ENCODE measurements at places on chromosomes 12 and 14.

DNA sequence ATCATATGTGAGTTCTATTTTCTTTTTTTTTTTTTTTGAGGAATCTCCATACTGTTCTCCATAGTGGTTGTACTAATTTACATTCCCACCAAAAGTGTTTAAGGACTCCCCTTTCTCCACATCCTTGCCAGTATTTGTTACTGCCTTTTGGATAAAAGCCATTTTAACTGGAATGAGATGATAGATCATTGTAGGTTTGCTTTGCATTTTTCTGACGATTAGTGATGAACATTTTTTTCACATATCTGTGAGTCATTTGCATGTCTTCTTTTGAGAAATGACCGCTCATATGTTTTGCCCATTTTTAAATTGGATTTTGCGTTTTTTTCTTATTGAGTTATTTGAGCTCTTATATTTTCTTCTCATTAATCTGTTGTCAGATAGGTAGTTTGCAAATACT, 394.8 kb downstream of the LRFN5 start:
- H3K27me3 ChIP-seq: no peaks in the 10 kb centered on the region

GRCh38 chr12:111893287-111893686, 51.3 kb downstream of the MAPKAPK5 start:
- no peaks in the 10 kb centered on the region for H3K27me3 ChIP-seq
- no peaks in the 10 kb centered on the region for H3K4me1 ChIP-seq
- H3K36me3 ChIP-seq: peaks cover 6% of the 10 kb centered on the region
- H3K27ac ChIP-seq: no peak overlapping the region

DNA sequence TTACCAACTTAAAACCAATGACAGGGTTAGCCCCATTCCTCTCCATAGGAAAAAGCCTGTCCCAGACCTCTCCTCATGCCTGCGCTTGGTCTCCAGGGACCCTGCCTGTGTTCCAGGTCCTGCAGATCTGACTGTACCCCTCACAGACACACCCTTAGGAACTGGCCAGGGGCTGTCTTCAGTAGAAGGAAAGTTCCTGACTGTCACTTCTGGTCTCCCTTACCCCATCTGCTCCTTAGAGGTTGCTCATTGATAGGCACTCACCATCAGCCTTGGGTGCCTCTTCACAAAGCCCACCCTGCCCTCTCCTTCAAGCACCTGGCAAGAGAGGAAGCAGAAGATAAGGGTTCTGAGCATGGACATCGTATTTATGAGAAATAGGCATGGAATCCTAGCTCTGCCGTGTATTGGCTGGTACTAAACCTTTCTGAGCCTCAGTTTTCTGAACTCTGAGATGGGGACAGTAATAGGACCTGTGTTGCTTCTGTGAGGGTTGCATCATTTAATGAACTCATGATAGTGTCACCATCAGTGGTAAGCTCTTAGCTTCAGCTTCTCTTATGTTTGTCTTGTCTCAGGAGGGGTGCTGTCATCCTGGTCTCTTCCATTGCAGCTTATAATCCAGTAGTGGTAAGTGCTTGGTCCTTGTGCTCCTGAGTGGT, 7.5 kb downstream of the DHRS2 start:
- H3K4me3 ChIP-seq: no peak overlapping the region
- H3K36me3 ChIP-seq: no peaks in the 10 kb centered on the region
- no peaks in the 10 kb centered on the region for H3K27me3 ChIP-seq
- no peak for DNase-seq
- no peaks in the 10 kb centered on the region for H3K4me1 ChIP-seq

DNA sequence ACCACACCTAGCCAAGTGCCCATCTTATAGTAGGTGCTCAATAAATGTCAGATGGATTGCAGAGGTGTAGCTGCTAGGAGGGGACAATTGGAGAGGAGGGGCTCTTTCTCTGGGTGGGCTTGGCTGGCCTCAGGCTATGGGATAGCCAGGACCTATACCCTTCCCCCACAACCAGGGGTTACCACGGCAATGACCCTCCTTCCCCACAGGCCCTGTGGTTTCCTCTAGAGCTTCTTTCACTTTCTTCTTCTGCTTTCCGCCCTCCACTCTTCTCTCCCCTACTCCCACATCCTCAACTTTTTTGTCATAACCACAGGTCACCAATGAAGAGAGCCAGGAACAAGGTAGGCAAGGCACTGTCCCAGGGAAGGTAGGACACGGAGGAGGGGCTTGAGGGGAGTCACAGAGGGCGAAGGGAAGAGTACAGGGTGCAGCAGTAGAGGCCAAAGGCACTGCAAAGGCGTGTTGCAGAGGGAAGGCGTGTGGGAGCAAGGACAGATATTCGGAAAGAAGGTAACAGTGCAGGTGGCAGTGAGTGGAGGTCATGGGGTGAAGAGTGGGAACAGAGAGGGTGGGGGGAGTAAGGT, 1.9 kb upstream of the ITGB7 start:
- no peaks in the 10 kb centered on the region for H3K27me3 ChIP-seq
- H3K4me1 ChIP-seq: peaks cover 61% of the 10 kb centered on the region
- H3K36me3 ChIP-seq: no peaks in the 10 kb centered on the region
- DNase-seq: no peak
- H3K4me3 ChIP-seq: no peak overlapping the region

DNA sequence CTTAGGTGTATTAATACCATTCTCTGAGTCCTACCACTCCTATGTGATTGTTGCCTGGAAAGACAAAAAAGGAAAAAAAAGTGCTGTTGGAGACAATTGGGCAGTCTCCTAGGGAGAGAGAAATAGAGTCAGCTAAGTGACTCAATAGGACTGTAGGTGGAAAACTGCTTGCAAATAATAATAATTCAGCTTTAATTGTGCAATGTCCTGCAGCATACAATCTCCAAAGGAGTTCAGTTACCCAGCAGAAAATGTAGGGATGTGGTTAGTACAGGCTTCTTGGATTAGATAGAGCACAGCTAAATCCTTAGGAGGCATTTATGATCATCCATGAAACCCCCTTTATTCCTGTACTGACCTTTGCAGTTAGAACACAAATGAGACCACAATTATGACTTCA, 3.0 kb upstream of the SRSF9 start:
- no peak overlapping the region for H3K27ac ChIP-seq
- H3K27me3 ChIP-seq: no peaks in the 10 kb centered on the region
- no peaks in the 10 kb centered on the region for H3K36me3 ChIP-seq
- H3K4me1 ChIP-seq: peaks cover 10% of the 10 kb centered on the region
- H3K4me3 ChIP-seq: no peak overlapping the region

GRCh38 chr14:68951035-68951797, 27.9 kb downstream of the ACTN1 start:
- peaks cover 48% of the 10 kb centered on the region for H3K4me1 ChIP-seq
- H3K36me3 ChIP-seq: no peaks in the 10 kb centered on the region
- peak overlapping the region; percentile 74 for H3K27ac ChIP-seq
- no peaks in the 10 kb centered on the region for H3K27me3 ChIP-seq
- H3K4me3 ChIP-seq: no peak overlapping the region
- DNase-seq: no peak

DNA sequence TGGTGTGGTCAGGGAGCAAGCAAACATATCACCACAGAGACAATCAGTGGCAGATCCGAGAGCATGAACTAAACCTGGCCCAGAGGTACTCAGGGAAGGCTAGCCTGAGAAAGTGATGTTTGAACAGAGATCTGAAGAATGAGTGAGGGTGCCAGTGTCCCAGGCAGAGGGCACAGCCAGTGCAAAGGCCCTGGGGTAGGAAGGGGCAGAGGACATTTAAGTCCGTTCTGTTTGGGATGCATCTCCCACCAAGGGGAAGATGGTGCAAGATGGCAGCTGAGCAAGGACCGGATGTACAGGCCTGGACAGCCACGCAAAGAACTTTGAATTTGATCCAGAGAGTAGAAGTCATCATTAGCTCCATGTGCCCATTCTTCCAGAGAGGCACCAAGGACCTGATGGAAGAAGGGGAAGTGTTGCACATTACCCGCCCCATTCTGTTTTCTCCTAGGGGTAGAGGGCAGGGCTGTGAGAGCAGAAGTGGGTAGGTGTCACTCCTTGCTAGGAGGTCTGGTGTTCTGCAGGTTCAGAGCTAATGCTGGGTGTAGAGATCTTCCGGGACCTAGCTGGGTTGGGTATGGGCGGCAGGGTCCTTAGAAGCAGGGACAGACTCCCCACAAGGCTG, 3.9 kb downstream of the DTX1 start:
- H3K4me3 ChIP-seq: no peak overlapping the region
- no peaks in the 10 kb centered on the region for H3K36me3 ChIP-seq
- DNase-seq: no peak
- H3K27ac ChIP-seq: no peak overlapping the region

- H3K36me3 ChIP-seq: no peaks in the 10 kb centered on the region
- H3K27me3 ChIP-seq: no peaks in the 10 kb centered on the region
- H3K4me1 ChIP-seq: peaks cover 5% of the 10 kb centered on the region
- H3K4me3 ChIP-seq: no peak overlapping the region
- H3K27ac ChIP-seq: no peak overlapping the region
Measured at GRCh38 chr12:93889516-93890212, 212.5 kb downstream of the CRADD start.

GRCh38 chr14:91364524-91365270, 52.9 kb downstream of the CCDC88C start:
- no peaks in the 10 kb centered on the region for H3K27me3 ChIP-seq
- H3K27ac ChIP-seq: no peak overlapping the region

DNA sequence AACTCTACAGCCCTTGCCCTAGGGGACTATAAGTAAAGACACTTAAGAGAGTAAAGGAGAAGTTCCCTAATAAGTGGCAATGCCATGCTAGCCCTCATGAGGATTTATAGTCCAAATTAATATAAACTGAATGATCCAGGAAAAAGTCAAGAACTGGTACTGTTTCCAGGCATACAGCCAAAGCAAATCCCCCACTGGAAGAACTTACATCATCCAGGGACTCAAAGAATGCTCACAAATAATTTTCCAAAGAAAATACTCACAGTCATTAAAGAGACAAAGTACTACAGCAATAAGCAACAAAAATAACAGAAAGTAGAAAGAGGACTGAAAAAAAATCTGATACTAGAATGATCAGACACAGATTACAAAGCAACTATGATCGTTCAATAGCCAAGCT, 79.7 kb upstream of the RAP1B start:
- DNase-seq: no peak
- H3K36me3 ChIP-seq: no peaks in the 10 kb centered on the region
- no peaks in the 10 kb centered on the region for H3K27me3 ChIP-seq
- no peaks in the 10 kb centered on the region for H3K4me1 ChIP-seq
- no peak overlapping the region for H3K27ac ChIP-seq
- no peak overlapping the region for H3K4me3 ChIP-seq

- DNase-seq: no peak
- peak overlapping the region; percentile 27 for H3K27ac ChIP-seq
- no peaks in the 10 kb centered on the region for H3K27me3 ChIP-seq
- H3K4me3 ChIP-seq: no peak overlapping the region
- H3K36me3 ChIP-seq: no peaks in the 10 kb centered on the region
Measured at GRCh38 chr14:92719421-92719820, 29.0 kb downstream of the LGMN start.

DNA sequence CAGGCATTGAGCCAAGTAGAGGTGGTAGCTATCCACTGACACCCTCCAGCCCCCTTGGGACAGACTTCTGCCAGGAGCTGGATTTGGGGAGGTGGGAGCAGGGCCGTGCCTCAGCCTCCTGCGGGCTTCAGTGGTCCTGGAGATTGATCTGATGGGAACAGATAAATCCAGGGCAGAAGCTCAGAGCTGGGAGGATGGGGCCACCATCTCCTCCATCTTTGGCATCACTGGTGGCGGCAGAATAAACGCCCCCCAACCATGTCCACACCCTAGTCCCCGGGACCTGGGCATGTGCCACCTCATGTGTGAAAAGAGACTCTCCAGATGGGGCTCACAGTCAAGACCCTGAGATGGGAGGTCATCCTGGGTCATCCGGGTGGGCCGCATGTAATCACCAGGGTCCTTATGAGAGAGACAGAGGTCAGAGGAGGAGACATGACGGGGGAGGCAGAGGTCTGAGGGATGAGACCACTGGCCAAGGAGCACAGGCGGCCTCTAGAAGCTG, 209.6 kb upstream of the RTL1 start:
- H3K4me1 ChIP-seq: no peaks in the 10 kb centered on the region
- H3K27me3 ChIP-seq: no peaks in the 10 kb centered on the region
- no peaks in the 10 kb centered on the region for H3K36me3 ChIP-seq

DNA sequence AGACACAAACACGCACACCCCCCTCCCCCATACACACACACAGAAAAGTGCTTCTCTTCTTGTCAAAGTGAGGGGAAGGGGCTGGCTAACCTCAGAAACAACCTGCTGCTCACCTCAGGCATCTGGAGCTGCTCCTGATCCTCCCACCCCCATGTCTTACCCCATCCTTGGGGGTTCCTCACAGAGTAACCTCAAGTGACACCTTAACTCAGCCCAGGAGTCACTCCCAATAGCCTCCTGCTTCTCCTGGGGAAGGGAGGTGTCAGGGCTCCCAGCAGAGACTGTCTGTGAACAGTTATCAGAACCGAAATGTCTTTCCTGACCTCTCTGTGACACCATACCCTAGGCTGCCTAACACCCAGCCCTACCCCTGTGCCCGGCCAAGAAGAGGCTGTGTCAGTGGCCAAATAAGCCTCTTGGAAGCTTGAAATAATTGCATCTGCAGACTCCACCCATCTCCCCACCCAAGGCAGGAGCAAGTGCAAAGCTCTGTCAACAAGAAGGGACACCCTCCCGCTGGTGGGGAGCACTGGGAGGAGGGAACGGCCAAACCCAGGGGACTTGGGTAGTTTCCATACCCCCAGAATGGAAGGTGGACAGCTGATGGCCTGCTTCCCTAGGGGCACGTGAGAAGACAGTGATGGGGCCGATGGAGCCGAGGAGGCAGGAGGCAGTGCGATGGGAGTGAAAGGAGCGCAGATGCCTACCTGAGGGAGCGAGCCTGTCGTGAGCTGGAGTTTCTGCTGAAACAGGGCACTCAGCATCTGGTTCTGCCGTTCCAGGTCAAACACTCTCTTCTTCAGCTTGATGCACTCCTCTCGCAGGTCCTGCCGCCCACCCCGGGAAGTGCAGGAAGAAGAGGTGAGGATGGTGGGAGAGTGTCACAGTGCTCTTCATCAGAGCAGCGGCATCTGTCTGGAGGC, 26.8 kb downstream of the NCKAP5L start:
- DNase-seq: no peak
- H3K27me3 ChIP-seq: no peaks in the 10 kb centered on the region
- no peak overlapping the region for H3K4me3 ChIP-seq
- H3K36me3 ChIP-seq: peaks cover 92% of the 10 kb centered on the region
- no peak overlapping the region for H3K27ac ChIP-seq
- H3K4me1 ChIP-seq: peaks cover 15% of the 10 kb centered on the region

GRCh38 chr12:32824596-32824995, 68.9 kb upstream of the YARS2 start:
- no peak for DNase-seq
- no peaks in the 10 kb centered on the region for H3K36me3 ChIP-seq
- no peaks in the 10 kb centered on the region for H3K27me3 ChIP-seq
- no peak overlapping the region for H3K4me3 ChIP-seq

- DNase-seq: no peak
- no peaks in the 10 kb centered on the region for H3K27me3 ChIP-seq
- no peak overlapping the region for H3K4me3 ChIP-seq
- no peaks in the 10 kb centered on the region for H3K4me1 ChIP-seq
- no peak overlapping the region for H3K27ac ChIP-seq
- H3K36me3 ChIP-seq: no peaks in the 10 kb centered on the region
Measured at GRCh38 chr12:2083561-2083960, 30.8 kb downstream of the CACNA1C start.

GRCh38 chr12:57907281-57907680, 34.1 kb upstream of the ATP23 start:
- H3K27me3 ChIP-seq: no peaks in the 10 kb centered on the region
- H3K4me1 ChIP-seq: no peaks in the 10 kb centered on the region
- no peak for DNase-seq
- no peak overlapping the region for H3K27ac ChIP-seq

GRCh38 chr12:18502422-18502968, 235.3 kb downstream of the PLCZ1 start:
- DNase-seq: no peak
- H3K36me3 ChIP-seq: no peaks in the 10 kb centered on the region
- no peaks in the 10 kb centered on the region for H3K4me1 ChIP-seq
- H3K27ac ChIP-seq: no peak overlapping the region
- H3K4me3 ChIP-seq: no peak overlapping the region
- no peaks in the 10 kb centered on the region for H3K27me3 ChIP-seq
